Nucleus accumbens (tissue), 56 donors: ENCODE measurements at places on chromosomes 16 and 17.

DNA sequence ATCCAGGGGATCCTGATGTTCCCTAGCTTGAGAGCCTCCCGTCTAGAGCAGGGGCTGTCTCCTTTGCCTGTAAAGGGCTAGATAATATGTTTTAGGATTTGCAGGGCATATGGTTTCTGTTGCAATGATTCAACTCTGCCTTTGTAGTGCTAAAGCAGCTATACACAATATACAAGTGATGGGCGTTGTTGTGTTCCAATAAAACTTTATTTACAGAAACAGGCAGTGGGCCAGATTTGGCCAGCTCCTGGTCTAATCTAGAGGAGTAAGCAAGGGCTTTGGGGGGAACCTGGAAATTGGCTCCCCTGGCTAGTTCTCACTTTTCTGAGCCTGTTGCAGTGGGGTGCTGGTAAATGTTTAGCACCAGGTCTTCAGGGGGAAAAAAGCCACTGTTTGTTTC, 13.8 kb downstream of the WWOX start:
- no peak for DNase-seq

GRCh38 chr16:30615358-30616091, 5.3 kb upstream of the ZNF689 start:
- DNase-seq = no peak

- DNase-seq = no peak
Measured at GRCh38 chr16:83651871-83652270, 155.9 kb upstream of the HSBP1 start.

DNA sequence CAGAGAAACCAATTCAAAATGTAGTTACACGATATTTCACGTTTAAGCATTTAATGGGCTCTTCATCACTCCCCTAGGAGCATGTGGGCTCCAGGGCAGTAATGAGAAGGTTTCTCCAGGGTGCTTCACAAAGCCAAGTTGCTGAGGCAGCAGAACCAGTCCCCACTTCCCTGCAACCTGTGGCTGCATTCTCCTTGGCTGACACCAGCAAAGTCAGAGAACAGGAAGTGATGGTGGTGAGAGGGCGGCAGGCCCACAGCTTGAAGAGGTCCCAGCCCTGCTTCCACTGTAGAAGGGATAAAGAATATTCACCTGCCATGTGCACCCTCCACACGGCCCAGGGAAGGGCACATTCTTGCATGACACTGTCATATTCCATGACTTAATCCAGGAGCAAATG, 133.2 kb downstream of the CBLN1 start:
- no peak for DNase-seq

DNA sequence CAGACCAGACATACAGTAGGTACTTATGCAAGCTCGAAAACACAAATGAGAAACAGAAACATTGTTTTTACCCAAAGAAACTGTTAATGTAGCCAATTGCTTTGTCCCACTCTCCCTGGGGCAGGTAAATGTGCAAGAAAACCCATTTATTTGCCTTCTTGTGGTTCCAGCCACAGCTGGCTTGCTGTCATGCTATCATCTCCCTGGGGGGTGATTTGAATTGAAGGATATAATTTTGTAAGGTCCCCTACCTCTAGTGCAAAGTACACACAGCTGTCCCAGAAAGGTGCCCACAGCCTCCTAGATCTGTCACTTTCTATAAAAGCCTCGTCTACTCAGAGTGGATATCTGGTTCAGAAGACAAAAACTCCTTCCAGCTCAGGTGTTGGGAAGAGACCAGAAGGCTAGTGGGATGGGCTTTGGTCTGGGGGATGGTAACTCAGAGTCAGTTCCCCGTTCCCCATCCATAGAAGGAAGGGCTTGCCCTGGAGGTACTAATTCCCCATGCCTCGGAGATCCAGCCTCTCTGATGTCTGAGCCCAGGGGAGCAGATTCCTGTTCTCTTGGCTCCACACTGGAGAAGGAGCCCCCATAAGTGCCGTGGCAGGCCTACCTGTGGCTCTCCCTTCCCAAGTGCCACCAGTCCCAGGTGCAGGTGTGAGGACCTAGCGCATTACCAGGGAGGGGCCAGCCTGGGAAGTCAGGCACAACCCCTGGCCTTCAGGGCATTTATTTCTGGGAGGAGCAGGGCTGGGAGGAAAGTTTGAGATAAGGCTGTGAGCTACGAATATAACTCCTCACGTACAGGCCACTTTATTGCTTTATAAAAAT, 2.4 kb upstream of the PRR15L start:
- DNase-seq = no peak

GRCh38 chr16:50718761-50719400, 23.0 kb upstream of the CYLD start:
- no peak for DNase-seq

DNA sequence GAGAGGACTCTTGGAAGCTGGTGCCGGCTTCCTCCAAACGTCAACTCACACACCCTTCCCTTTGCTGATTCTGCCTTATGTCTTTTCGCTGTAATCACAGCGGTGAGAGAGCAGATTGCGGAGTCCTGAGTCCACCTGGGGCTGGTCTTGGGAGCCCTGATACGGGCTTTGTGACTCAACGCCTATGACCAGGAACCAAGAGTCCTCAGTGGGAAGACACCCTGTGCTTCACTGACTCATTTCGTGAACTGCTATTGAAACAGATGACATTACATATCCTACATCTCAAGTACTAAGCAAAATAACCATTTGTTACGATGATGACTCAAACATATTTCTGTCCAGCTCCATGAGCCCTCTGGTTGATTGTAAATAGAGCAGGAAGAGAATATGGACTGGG, 90.7 kb upstream of the CREBBP start:
- no peak for DNase-seq

- DNase-seq = no peak
Measured at GRCh38 chr17:77694391-77695363, 263.8 kb upstream of the TNRC6C start.
